ENCODE measurements at places on chromosomes 2 and 18.

- no peak for DNase-seq
These were observed 47.4 kb downstream of the DNAJC10 start for GRCh38 chr2:182763311-182763912.

DNA sequence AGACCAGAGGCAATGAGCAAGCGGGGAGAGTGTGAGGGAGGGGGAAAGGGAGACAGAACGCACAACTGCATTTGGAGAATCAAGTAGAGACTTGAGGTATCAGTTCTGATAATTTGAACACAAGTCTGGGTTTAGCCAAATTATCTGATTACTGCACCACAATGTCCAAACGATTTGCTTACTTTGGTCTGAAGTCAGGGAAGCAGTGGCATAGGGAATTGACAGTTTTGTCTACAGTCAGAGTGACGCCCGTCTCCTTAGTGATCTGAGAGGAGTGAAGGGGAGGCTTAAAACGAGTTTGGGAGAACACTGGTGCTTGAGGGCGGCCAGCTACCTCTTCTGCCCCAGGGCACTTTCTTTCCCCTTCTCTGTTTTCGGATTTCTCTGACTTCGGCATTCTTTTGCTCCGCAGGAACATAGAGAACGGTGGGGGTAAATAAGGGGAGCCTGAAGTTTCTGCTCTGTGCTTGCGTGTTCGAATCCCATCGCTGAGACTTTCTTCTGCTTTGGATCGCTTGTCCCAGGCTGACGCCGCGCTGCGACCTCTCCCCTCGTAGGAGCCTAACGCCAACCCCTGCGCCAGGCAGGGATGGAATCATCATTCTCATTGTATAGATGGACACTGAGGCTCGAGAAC is 2.9 kb upstream of the DLX2 start:
- no peak for DNase-seq

DNA sequence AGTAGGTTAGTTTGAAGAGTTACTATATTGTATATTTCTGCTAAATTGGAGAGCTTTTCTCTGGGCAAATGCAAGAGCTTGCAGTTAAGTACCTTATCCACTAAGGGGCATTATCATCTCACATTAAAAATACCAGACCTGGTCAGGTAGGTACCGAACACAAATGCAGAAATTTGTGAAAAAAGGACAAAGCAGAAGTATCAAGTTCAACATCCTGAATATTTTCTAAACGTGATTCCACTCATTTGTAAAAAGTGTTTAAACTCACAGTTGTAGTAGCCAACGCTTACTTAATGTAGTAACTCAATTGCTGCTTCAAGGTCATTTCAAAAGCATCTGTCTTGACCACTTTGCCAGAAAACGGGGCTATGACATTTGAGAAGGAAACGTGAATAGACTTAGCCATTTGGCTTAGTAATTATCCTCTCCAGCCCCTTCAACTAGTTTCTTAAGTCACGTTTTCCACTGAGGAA is 52.1 kb downstream of the CYRIA start:
- DNase-seq = no peak

DNA sequence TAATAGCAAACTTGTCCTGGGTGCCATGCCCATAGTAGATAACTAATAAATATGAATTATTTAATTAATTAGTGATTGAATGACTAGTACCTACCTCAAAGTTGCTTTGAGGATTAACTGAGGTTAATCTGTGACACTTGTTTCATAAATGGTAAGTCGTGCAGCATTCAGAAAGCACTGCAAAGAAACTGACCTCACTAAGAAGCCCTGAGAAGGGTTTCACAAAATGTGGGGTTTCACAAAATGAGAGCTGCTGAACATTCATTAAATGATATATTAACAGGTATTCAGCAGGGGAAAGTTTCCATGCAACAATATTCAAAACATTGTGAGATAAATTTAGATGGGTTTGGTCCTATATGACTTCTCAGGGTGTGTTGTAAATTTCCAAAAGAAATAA is 236.2 kb downstream of the OSR1 start:
- no peak for DNase-seq

GRCh38 chr2:185208261-185208660 is 530.3 kb upstream of the FSIP2 start:
- DNase-seq = no peak

DNA sequence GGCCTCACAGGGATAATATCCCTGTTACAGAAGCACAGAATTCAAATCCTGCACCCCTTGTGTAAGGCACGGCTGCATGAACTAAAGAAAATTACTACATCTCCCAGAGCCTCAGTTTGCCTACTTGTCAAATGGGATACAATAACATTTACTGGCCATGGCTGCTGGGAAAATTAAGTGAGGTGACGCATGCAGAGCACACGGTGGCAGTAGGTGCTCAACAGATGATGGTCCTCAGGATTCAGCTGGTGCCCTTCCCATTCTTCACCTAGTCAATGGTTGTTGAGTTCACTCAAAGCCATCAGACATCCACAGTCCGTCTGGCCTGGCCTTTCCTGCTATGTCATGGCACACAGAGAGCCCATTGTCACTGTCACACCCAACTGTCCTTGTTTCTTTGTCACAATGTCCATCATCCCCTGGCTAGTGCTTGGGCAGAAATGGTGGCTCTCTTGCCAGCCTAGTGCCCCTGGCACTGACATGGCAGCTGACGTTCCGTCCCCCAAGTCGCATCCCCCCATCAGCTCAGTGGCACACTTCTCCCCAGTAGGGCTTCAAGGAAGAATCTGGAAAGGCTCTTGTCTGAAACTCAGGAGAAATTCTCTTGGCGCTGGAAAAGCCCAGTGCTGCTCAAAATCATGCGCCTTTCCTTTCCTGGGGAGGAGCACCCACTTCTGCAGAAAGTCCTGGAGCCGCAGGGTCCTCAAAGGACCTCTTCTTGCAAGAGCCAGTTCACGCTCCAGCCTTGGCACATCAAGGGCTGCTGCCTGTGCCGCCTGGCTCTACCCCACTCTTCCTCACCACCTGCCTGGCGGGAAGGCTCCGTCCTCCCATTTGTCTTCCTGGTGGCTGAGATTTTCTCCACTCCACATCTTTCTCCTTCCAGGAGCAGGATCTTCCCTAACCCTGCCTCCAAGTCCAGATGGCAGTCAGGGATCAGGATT is 55.9 kb upstream of the SLC66A3 start:
- DNase-seq = no peak

GRCh38 chr2:224884188-224884587 is 158.1 kb downstream of the DOCK10 start:
- DNase-seq = no peak

DNA sequence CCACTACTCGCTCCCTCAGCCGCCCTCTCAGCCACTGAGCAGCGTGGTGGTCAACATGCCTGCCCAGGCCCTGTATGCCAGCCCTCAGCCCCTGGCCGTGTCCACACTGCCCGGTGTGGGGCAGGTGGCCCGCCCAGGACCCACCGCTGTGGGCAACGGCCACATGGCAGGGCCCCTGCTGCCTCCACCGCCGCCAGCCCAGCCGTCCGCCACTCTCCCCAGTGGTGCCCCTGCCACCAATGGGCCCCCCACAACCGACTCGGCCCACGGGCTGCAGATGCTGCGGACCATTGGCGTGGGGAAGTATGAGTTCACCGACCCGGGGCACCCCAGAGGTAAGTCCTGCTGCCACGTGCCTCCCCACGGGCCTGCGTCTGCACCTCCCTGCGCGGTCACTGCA is 257.5 kb downstream of the KLHL29 start:
- DNase-seq = no peak

GRCh38 chr2:219081701-219082331 is 21.1 kb upstream of the IHH start:
- no peak for DNase-seq

GRCh38 chr2:170973225-170973491 is 44.1 kb downstream of the GORASP2 start:
- no peak for DNase-seq

GRCh38 chr18:9787712-9788111 is 79.6 kb downstream of the RAB31 start:
- no peak for DNase-seq

- DNase-seq = no peak
These were observed 6.8 kb upstream of the CREB1 start for GRCh38 chr2:207523005-207523404.

DNA sequence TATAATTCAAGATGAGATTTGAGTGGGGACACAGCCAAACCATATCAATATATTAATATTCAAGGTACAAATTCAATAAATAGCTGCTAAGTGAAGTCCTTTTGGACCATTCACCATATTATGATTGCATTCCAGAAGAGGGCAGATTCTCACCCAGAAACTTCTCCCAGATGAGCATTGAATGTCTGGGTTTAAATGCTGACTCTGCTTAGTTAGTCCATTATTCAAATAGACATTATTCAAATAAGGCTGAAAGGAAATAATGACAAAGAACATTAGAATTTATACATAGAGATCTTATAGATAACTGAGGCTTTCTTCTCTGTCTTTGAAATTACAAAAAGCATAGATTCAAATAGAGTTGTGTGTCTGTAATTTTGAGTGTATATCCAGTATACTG is 579.4 kb upstream of the SLC8A1 start:
- DNase-seq = no peak

GRCh38 chr2:223613017-223613950 is 11.1 kb upstream of the SCG2 start:
- no peak for DNase-seq

DNA sequence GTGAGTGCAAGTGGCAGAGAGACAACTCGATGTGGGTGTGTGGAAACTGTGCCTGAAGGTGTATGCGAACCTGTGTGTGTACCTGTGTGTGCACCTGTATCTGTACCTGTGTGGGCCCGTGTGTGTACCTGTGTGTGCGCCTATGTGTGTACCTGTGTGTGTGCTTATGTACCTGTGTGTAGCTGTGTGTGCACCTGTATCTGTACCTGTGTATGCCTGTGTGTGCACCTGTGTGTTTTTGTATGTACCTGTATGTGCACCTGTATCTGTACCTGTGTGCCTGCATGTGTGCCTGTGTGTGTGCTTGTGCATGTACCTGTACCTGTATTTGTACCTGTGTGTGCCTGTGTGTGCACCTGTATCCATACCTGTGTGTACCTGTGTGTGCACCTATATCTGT is 150.6 kb downstream of the MYT1L start:
- DNase-seq = no peak

DNA sequence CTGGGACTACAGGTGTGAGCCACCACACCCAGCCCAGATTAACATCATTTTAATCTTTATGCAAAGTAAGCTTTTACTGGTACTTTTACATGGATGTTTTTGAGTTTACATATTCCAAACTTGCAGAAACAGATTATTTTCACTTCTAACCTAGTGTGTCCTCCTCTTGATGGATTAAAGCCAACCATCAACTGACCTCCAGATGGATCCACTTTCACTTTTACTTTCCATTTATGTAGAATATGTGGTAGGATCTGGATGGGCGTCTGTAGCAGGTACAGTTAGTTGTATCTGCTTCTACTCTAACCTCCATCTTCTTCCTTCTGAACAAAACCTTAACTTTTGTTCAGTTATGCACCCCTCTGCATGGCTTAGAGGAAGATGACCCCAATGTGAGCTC is 264.1 kb downstream of the CDH20 start:
- no peak for DNase-seq

- no peak for DNase-seq
These were observed 1565.1 kb downstream of the LRP1B start for GRCh38 chr2:140565756-140566155.

GRCh38 chr2:49403637-49404036 is 249.3 kb upstream of the FSHR start:
- no peak for DNase-seq

Data from stimulated activated CD4-positive, alpha-beta T cell treated with anti-CD3 and anti-CD28 coated beads, Interleukin-1b, Interleukin-23, amount 100 ng/mL, for 4 hours (primary cell).